ENCODE measurements at places on chromosomes 2 and 18.

GRCh38 chr2:108329771-108330170 is 41.1 kb downstream of the SULT1C2 start:
- DNase-seq = no peak

- DNase-seq = no peak
Observed at GRCh38 chr18:37516361-37516853, 49.2 kb downstream of the CELF4 start.

GRCh38 chr2:60819936-60820335 is 61.4 kb upstream of the REL start:
- no peak for DNase-seq

GRCh38 chr2:84212611-84213314 is 246.3 kb downstream of the SUCLG1 start:
- no peak for DNase-seq

GRCh38 chr2:11669454-11670291 is at the start of gene NTSR2:
Gene NTSR2, minus strand, starts transcription at chr2:11670195. Its CDS starts 66 bp downstream, at chr2:11670129.
- DNase-seq = no peak

DNA sequence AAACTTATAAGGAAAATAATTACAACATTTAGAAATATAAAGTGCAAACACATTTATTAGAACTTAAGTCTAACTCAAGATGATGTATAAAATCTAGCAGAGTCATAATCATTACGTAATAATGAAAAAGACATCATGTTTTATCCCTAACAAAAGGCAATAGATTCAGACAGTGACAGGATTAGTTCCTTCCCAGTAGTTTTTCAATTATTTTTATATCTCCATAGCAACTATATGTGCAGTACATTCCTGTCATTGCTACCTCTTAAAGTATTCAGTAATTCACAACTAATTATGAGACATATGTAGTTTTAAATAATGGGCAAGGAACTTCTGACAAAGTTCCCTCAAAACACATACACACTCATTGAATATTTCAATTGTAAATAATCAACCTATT is 687.9 kb downstream of the CCDC85A start:
- peak; percentile 22 for DNase-seq

- peak; percentile 54 for DNase-seq
Observed at GRCh38 chr2:218717262-218717661, 6.6 kb downstream of the TTLL4 start.

DNA sequence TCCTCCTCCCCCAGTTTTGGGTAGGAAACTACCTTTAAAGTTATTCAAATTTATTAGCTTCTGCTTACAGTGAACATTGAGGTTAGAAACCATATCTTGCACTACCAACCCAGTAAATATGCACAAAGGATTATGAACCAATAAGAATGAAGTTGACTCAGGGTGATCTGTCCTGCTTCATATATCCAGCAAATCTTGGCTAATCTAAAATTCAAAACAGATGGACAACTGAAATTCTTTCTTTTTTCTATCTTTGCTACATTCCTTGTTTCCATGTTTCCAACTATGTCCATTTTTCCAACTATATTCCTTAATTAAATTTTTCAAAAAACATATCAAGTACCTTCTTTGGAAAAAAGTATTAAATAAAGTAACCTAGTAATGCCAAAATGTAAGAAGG is 149.3 kb downstream of the FAM124B start:
- DNase-seq = no peak
